ENCODE measurements at places on chromosomes 4 and X.

GRCh38 chr4:119139311-119139710 lies 3.7 kb downstream of the MYOZ2 start:
- no peak for DNase-seq

- no peak for DNase-seq
Measured at GRCh38 chrX:42422961-42423360, 355.0 kb downstream of the PPP1R2C start.

- no peak for DNase-seq
Measured at GRCh38 chr4:59217910-59218631, 1982.1 kb upstream of the ADGRL3 start.

- DNase-seq: no peak
Measured at GRCh38 chrX:106415276-106415895, 196.4 kb upstream of the RADX start.

- DNase-seq: no peak
Measured at GRCh38 chr4:38598489-38598888, 65.5 kb upstream of the KLF3 start.

- DNase-seq: no peak
Measured at GRCh38 chr4:37867102-37867501, 23.8 kb upstream of the TBC1D1 start.

DNA sequence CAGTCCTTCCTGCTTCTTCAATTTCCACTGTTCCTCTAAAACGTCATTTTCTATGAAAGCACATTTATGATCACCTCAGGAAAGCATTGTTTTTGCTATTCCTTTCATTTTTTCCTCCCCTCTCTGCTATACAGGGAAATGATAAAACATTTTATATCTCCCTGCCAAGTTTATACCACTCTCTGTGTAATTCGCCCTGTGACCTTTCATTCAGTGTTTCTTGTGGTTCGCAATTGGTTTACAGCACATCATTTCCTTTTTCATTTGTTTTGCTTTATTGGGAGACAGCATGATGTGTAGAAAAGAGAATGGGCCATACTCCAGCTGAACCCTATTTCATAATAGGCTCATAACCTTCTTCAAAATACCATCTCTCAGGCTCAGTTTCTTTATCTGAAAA lies 99.9 kb upstream of the RAPGEF2 start:
- no peak for DNase-seq

GRCh38 chr4:85747882-85748491 lies 273.0 kb downstream of the ARHGAP24 start:
- no peak for DNase-seq

DNA sequence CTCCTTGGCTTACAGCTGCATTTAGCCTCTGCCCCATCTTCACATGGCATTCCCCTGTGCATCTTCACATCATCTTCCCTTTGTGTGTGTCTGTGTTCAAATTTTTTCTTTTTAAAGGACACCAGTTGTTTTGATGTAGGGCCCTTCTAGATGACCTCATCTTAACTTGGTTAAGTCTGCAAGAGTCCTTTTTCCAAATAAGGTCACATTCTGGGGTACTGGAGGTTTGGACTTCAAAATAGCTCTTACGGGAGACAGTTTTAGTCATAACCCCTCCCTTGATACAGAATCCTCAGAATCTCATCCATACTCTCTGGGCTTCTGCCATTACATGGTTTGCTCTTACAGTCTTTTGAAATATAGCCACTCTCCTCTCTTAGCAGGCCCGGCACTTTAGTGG lies 231.5 kb upstream of the ATP6AP2 start:
- DNase-seq: no peak
